ENCODE measurements at places on chromosomes 16 and 17.

GRCh38 chr17:65099941-65100315 is 37.2 kb upstream of the RGS9 start:
- DNase-seq: peak; percentile 29

DNA sequence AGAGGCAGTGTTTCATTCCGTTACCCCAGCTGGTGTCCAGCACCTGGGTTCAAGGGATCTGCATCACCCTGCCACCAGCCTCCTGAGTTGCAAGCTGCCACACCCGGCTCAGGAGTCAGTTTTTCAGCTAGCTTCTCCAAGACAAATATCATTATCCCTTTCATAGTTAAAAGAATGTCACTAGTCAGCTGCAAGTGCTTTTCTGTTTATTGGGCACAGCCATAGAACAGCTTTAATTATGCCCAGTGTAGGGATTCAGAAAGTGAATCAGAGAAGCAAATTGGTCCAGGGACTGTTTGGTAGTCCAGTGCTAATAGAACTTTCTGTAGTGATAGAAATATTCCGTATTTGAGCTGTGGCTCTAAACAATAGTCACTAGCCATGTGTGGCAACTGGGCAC is 2.9 kb upstream of the AOC3 start:
- DNase-seq: no peak

GRCh38 chr17:2092253-2092652 is 37.4 kb downstream of the HIC1 start:
- no peak for DNase-seq

- no peak for DNase-seq
Measured at GRCh38 chr16:50469744-50470321, 78.4 kb upstream of the NKD1 start.

DNA sequence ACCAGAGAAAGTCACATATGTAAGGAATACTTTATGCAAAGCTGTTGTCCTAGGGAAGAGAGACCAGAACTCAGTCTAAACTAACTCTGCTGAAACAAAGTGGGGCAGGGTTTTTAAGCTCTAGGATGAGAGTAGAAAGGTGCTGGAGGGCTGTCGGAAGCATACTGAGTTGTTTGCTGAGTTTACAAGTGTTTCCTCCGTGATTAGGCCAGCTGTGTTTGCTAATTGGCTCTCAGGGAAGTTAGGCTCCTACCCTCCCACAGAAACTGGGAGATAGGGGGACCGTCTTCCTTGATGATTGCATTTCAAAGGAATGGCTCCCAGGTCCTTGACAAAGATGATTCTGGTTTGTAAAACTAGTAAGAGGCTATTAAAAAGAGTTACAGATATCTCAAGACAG is 24.4 kb upstream of the CRYM start:
- DNase-seq: no peak

GRCh38 chr17:79648181-79648831 is 37.5 kb upstream of the RBFOX3 start:
- no peak for DNase-seq

GRCh38 chr17:55546991-55547664 is 35.9 kb upstream of the SMIM36 start:
- DNase-seq: no peak

DNA sequence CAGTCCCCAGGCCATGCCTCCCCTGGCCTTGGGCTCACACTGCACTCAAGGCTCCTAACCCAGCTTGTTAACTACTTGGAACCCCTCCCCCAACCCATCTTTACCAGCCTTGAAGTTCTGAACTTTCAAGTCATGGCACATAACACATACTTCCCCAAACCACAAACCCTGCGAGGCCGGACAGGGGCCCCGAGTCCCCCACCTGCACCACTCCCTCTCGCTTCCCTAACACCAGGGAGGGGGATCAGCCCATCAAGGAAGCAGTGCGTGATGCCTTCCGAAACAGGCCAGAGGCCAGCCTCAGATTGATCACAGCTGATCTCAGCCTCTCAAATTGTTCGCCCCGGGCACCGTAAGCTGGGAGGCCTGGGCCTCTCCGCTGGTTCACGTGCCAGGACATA is 3.0 kb upstream of the NLRC3 start:
- DNase-seq: no peak

DNA sequence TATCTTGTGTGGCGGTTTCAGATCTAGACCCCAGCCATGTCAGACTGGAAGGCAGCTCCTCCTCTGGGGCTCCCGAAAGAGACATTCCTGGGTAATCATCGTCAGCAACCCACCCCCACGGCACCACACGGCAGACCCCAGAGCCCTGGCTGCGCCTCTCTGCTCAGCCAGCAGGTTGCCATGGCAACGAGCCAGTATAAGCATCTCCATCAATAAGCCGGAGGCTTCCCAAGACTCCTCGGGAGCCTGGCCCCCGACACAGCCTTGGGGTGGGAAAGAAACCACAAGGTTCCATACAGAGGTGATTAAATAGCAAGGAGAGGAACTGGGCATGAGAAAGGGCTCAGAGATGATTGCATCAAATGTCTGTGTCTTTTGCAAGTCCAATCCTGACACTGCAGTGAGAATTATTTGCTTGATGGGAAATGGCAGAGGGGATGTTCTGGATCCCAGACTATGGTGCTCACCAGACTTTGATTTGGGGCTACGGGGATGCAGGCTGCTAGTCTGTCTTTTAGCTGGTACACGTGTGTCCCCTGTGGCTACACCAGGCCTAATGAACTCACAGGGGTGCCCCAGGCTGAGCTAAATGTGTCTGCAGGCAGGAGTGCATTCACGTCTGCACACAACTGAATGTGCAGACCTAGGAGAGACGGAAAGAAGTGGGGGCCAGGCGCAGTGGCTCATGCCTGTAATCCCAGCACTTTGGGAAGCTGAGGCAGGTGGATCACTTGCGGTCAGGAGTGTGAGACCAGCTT is 320.5 kb upstream of the TNRC6C start:
- no peak for DNase-seq

DNA sequence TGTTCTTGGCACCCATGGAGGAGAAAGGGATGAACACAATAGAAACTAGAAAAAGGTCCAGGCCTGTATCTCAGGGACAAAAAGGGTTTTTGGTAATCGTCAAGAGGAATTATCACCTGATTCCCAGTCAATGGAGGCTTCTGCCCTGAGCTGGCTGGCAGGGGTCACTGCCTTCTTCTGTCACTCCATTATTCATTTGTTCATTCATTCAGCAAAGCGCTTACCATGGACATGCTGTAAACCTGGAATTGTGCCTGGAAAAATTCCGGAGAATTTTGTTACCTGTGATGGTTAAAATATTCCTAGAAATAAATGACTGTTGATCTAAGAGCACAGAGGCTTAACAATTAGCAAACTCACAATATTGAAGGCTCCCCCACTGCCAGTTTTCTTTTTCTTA is 212.3 kb downstream of the SHISA9 start:
- DNase-seq: no peak

DNA sequence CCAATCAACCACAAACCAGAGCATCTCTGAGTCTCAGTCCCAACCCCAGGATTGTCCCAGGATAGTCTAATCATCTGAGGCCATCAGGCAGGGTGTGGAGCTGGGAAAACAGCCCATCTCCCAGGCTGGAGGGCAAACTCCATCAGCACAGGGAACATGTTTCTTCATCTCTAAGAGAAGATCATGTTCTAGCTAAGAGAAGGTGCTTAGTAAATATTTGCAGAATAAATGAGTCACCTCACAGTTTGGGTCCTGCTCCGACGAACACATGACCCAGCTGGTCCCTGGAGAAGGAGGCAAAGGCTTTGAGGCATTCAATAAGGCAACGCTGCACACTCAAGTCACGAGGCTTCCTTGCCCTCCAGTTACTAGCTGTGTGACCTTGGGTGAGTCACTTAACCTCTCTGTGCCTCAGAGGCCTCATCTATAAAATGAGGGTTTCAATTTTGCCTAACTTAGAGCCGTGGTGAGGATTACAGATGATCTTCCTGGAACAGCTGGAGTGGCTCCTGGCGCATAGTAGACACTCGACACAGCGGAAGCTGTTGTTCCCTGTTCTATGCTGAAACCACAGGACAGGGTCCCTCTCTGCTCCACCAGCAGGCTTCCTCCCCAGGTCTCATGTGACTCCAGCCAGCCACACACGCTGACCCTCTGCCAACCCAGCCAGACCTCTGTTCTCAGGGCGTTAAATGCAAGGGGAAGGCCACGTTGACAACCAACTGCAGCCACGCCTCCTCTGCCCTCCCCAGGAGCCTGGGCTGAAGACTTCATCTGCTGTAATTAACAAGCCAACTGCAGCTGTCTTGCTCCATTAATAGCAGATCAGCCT is 10.3 kb upstream of the RPL38 start:
- no peak for DNase-seq

DNA sequence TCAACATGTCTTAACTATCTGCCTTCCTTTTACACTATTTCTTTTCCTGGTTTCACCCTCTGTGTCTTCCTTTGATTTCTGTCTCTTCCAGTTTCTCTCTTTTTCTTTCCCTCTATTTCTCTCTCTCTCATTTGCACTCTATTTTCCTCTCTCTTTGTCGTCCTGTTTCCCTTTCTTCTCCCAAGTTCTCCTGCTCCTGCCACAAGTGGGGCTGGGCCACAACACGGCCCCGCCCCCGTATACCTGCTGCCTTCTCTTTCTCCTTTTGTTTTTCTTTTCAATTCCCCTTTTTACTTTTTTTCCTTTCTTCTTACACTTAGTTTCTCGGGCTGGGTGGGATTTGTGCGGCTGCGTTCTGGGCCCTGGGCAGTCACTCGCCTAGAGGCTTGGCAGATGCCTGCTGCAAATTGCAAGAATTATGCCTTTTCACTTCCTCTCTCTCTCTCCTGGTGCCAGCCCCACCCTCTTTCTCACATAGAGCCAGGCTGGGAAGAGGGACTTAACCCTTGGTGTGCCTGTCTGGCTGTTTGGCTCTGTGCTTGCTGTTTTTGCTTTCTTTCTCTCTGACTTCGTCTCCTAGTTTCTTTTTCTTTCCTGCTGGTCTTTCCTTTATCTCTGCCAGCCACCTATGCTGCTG is 2139.4 kb downstream of the TP53TG3F start:
- no peak for DNase-seq

DNA sequence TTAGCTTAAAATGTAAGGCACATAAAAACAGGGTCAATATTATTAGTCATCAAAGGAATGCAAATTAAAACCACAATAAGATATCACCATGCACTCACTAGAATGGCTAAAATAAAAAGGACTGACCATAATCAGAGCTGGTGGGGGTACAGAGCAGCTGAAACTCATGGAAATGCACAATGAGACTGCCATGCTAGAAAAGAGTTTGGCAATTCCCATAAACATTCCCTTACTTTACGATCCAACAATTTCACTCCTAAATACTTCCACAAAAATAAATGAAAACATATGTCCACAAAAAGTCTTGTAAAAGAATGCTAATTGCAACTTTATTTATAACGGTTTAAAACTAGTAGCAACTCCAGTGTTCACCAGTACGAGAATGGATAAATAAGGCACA is 36.1 kb upstream of the ERCC4 start:
- DNase-seq: no peak

DNA sequence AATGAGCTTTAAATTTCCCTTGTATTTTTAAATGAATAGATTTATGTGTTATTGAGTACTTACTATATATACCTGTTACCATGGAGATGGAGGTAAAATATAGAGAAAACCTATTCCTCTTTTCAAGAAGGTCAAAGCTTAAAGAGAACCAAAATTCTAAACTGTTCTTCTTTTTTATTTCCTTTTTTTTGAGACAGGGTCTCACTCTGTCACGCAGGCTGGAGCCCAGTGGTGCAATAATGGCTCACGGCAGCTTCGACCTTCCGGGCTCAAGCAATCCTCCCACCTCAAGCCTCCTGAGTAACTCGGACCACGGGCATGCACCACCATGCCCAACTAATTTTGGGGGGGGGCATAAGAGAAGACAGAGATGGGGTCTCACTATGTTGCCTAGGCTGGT is 25.0 kb upstream of the TMEM97 start:
- DNase-seq: no peak

- DNase-seq: no peak
Measured at GRCh38 chr17:38996660-38997337, 29.6 kb upstream of the FBXO47 start.

DNA sequence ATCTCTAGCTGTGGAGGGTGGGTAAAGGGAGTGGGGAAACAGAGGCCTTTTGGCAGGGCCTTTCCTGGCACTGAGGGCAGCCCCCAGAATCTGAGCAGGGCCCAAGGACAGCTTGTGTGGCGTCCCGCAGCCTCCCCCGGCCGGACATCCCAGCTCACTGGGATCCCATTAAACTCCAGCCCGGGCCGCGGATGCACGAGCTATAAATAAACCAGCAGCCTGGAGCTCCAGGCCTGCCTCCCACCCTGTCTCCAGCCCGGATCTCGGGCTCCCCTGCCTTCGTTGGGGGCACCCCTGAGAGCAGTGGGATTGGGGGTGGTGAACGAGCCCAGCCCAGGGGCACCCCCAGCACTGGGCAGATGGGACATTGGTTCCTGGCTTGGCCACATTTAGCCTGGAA is 13.8 kb upstream of the AATK start:
- DNase-seq: no peak

DNA sequence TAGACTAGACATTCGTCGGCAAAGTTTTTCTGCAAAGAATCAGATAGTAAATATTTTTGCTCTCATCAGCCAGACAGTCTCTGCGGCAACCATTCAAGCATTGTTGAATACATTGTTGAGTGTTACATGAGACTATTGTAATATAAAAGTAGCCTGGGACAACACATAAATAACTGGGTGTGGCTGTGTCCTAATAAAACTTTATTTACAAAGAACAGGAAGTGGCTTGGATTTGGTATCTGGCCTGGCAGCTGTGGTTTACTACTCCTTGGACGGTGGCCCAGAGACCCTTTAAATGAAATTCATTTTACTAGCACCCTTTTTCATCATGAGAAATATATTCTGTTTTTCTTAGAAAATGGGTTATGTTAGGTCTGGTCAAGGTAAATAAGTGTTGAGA is 297.2 kb downstream of the WWOX start:
- no peak for DNase-seq

DNA sequence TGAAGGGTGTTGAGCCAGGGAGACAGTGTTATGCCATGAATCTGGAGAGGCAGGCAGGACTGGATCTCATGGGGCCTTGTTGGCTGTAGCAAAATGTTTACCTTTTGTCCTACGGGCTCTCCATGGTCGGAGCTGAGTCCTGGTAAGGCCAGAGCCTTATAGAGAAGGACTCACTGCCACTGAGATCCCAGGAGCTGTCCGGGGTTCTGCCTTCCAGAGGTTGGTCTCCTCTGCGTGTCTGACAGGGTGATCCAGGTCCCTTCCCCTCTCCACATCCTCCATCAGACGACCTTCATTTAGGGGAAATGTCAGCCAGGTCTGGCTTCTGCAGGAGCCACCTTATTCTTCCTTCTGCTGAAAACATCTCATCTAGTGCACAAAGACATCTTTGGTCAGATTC is 285.2 kb upstream of the N4BP1 start:
- no peak for DNase-seq

GRCh38 chr17:57035971-57036481 is 49.0 kb upstream of the AKAP1 start:
- no peak for DNase-seq

- DNase-seq: no peak
Measured at GRCh38 chr17:16106161-16106891, 106.7 kb downstream of the TTC19 start.

- no peak for DNase-seq
Measured at GRCh38 chr17:72523491-72523890, 402.7 kb downstream of the SOX9 start.

- no peak for DNase-seq
Measured at GRCh38 chr16:74447578-74447977, 26.3 kb upstream of the CLEC18B start.

Measured in stimulated activated CD8-positive, alpha-beta memory T cell treated with anti-CD3 and anti-CD28 coated beads, Interleukin-7, amount 100 ng/mL, for 1 hour (primary cell).